ENCODE measurements at places on chromosomes 11 and 22. TPM values are rescaled to one million over a fixed set of nuclear protein-coding genes. Genes with fewer than 3 reads are reported as not detected.

Gene KLHDC7B
- 0.05 TPM for polyA plus RNA-seq

- no peak for DNase-seq
Observed at GRCh38 chr22:26789951-26790350, 132.6 kb downstream of the MIAT start.

DNA sequence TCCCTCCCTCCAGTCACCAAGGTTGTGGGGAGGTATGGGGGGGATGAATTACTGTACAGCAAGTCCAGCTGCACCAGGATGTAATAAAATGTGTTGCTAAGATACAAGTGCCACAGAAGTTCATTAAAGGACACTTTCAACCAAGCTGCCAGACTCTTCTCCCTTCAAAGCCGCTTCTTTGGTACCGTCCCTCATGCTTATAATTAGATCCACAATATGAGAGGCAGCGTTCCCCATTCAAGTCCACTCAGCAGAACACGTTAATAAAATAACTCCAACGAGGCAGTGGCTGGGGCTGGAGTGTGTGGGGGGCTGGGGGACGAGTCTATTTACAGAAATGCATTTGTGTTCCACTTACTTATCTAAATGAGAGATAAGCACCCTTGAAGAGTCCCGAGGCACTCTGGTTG lies 14.7 kb downstream of the PHF21B start:
- DNase-seq = no peak

GRCh38 chr11:88402784-88403183 lies 65.2 kb upstream of the CTSC start:
- DNase-seq = peak; percentile 77

Measured in IMR-90 (cell line).